Fibroblast of skin of left quadriceps (primary cell): ENCODE measurements at places on chromosomes 3 and 15.

DNA sequence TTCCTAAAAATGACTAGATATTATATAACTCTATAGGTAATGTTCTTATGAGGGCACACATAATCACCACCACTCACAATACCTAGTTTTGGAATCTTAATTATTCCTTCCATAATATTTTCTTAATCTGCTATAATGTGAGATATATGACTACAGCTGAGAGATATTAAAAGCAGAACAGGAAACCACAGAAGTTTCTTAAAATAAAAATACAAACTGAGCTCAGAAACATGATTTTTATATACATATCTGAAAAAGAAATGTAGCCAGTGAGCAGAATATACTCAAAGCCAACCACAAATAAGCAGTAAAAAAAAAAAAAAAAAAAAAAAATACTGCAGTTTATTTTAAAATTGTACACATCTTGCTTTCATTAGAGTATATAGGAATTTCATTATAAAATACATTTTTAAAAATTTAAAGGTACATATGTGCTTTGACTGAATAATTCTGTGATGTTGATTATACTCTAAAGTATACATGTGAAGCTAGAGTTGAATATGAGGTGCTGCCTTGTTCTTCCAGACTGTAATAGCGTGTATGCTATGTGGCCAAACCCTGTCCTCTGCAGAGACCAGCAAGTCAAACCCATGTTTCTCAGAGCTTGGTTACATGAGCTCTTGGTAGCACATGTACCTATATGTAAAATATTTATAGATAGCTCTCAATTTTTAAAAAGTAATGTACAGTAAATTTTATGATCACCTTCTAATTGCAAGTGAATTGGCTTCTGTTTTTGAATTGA, 175.0 kb downstream of the UBE2E2 start:
- no peak for DNase-seq

DNA sequence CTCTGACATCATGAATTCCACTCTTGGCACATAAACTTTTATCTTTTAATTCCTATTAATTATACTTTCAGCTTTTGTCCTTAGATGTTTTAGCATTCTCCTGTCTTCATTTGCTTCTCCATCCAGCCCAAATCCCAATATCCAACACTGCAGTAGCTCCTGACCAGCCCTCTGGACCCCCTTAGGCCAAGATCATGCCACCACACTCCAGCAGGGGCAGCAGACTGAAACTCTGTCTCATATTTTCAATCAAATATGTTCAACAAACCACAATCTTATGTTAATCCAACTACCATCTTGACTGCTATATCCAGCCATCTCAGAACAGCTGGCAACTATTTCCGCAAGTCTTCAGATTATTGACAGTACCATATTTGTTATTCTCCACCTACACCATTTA, 315.8 kb upstream of the ROBO2 start:
- DNase-seq: no peak

- DNase-seq: no peak
These were observed 90.8 kb upstream of the FGF12 start for GRCh38 chr3:192818126-192818525.

GRCh38 chr15:63059075-63059474, 16.5 kb downstream of the TPM1 start:
- no peak for DNase-seq

DNA sequence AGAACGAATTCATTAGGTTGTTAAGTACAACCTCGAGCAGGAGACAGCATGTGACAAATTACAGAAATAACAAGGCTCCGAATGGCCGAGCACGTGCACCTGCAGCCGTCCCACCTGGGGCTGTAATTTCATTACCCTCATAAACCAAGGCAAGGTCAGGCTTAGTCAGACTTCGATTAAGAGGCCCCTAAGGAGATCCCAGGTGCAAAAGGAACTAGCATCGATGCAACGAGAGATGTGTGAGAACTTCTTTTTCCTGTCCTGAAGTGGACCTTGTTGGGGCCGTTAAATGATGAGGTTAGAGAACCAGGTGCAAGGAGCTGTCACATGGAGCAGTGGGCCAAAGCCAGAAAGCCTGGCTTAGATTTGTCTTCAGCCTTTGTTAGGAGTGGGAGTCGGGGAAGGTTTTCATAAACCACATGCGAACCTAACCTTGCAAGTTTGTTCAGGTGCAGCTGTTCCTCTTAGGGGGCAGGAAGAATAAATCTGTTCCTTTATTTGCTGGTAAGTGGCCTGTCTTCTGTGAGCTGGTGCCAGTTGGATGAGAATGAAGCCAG, 559.9 kb upstream of the MCTP2 start:
- DNase-seq: no peak

- DNase-seq: no peak
These were observed 278.8 kb downstream of the GABRG3 start for GRCh38 chr15:27249760-27250109.
